ENCODE measurements at places on chromosomes 1 and 21.

DNA sequence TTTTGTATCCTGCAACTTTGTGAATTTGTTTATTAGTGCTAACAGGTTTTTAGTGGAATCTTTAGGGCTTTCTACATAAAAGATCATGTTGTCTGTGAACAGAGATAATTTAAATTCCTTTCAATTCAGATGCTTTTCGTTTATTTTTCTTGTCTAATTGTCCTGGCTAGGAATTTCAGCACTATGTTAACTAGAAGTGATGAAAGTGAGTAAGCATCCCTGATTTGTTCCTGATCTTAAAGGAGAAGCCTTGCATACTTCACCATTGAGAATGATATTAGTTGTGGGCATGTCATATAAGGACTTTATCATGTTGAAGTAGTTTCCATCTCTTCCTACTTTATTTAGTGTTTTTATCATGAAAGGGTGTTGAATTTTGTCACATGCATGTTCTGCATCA lies 23.6 kb upstream of the TRIM67 start:
- DNase-seq = no peak

DNA sequence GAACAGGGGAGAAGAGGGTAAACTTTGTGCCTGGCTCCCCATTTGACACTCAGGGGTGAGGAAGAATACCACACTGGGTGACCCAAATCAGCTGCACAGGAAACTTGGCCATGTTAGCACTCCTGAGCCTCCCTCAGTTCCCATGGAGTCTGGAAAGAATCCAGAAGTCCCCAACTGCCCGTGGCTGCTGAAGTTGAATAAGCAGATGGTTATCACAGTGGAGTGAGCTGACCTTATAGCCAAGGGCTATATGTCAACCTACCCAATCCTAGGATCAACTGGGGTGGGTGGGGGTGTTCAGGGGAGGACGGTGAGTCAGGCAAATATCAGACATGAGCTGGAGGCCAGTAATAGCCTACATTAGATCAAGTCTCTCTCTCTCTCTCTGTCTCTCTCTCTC lies 20.4 kb downstream of the KCNH1 start:
- DNase-seq = no peak

GRCh38 chr1:188719735-188720134 lies 1757.9 kb downstream of the BRINP3 start:
- no peak for DNase-seq

- DNase-seq = no peak
Observed at GRCh38 chr1:228650141-228650540, 85.1 kb upstream of the RHOU start.

Measured in CD4-positive, alpha-beta T cell treated with Interleukin-21 for 1 hour (primary cell).